ENCODE measurements at places on chromosomes 12 and 14. TPM values are rescaled to one million over a fixed set of nuclear protein-coding genes. Genes with fewer than 3 reads are reported as not detected.

GRCh38 chr12:104828015-104828414 is 130.1 kb downstream of the SLC41A2 start:
- no peak for ATAC-seq

DNA sequence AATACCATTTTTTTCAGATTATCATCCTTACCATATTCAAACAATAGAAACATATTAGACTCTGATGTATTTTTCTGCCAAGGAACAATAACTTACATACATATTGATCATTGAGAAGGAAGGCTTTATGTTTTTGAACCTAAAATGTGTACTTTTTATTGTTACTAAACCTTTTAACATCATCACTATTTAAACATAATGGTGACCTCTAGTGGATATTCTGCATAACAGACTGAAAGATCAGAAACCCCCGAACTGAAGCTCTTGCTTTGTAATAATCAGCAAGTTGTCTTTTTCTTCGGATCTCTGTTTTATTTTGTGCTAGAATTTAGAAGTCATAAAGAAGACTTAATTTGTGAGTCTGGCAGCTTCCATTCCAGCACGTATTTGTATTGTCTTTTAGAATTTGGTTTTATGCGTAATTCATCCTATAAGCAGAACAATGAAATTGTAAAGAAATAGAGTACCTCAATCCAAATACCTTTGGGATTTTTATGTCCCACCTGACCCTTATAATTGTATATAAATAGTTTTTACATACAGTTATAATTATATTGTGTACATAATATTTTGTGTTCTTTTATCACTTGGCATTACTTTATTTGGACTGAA is 125.9 kb upstream of the ATF1 start:
- ATAC-seq = no peak

DNA sequence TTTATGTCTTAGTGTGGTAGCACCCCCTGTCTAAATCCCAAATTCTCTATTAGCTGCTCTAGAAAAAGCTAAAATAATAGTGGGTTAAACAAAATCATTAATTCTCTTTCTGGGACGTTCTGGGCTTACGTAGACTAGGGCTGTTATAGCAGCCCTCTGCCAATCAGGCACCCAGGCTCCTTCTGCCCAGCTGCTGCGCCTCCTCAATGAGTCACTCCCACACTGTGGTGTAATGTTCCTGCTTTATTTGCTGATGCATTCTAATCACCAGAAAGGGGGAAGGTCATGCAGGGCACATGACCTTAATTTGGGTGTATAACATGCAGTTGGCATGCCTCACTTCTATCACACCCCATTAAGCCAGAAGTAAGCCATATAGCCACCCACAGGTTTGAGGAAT is 294.5 kb downstream of the GALC start:
- ATAC-seq = no peak

- no peak for ATAC-seq
These were observed 43.0 kb upstream of the GNPNAT1 start for GRCh38 chr14:52834440-52834842.

GRCh38 chr14:60723116-60723906 is 840 bp downstream of the SIX4 start:
- peak; percentile 32 for ATAC-seq

DNA sequence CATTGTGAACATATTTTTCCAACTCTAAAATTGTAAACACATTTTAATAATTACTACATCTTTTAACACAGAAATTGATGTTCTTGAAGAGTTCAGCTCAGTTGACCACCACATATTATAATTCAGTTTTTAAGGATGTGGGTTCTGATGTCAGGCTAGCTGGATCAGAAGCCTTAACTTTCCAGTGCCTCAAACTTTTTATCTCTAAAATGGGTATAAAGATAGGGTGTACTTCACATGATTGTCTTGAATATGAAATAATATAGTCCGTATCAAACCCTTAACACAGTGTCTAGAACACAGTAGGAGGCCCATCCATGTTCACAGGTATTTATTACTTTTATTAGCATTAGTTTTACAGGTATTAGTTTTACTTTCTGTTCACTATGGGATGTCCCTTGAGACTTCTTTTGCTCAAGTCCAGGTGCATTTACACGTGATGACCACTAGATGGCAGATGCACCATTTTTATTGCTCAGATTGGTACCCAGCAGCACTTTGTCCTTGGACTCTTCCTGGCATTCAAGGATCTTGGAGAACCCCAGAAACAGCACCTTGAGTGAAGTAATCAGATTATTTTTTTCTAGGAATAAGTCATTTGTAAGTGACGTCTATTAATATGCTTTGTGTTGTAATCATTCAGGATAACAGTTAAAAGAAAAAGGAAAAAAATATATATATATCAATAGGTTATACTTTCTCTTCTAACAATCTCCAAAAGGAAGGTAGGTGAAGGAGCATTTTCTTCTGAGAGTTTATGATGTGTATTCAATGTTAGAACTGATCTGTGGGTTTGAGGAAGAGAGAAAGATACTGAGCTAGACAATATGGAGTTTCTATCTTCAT is 580.2 kb downstream of the ETNK1 start:
- ATAC-seq = no peak

GRCh38 chr14:91350813-91351511 is 66.7 kb downstream of the CCDC88C start:
- no peak for ATAC-seq

DNA sequence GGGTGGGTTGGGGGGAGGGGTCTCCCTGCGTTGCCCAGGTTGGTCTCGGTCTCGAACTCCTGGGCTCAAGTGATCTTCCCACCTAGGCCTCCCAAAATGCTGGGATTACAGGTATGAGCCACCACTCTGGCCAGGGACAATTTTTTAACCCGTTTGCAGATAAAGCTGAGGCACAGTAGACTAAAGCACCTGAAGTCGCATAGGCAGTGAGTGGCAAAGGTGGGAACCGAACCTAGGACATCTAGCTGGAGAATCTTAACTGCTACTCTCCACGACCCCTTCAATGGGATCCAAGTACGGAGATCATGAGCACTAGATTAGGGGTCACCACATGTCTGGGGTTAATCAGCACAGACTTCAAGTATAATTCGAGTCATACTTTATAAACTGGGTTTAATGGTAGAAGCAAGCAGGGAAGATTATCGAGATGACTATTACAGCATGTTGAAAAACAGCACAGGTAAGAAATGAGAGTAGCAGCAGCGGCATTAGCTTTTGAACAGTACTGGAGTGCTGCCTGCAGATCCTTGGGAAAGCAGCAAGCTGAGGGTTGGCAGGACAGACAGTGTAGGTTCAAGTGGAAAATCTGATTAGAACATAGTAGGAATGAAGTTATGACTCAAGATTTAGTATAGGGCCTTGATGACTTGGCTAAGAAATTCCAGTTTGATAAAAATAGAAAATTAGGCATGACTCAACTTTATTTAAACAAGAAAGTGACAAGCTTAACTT is 23.9 kb downstream of the NID2 start:
- peak; percentile 82 for ATAC-seq

- ATAC-seq = peak; percentile 7
These were observed 28.7 kb downstream of the SMUG1 start for GRCh38 chr12:54160089-54160488.

DNA sequence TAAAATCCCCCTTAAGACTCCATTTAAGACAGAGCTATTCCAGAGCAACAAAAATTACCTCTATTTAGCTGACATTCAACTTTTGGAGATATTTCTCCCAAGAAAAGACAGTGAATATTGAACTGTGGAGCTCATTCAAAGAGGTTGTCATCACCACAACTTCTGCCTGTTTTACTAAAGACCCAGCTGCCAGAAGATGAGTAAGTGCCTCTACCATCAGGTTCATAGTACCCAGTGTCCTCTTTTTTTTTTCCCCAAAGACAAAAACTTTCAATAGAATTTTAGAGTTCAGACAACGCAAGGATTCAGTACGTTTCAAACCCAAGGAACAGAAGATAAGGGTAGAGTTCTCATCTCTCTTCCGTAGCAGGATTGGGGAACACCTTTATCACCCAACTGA is 461.3 kb downstream of the BCAT1 start:
- no peak for ATAC-seq

DNA sequence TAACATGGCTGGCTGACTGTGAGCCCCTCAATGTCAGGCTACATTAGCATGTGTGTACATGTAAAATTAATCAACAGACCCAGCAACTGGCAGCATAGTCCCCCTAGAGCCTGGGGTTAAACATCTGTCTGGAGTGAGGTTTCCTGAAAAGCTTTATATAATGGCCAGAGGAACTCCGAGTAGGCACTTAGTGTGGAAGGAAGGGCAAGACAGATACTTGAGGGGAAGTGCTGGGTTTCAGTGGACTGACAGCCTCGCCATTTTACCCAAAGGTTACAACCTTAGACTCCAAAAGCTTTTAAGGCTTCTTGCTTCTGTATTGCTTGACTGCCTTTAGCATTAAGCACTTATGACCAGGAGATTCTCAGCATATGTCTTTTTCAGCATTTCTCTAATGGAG is 430.8 kb downstream of the FLRT2 start:
- no peak for ATAC-seq

GRCh38 chr12:49636979-49637755 is 13.8 kb downstream of the PRPF40B start:
- peak; percentile 81 for ATAC-seq

DNA sequence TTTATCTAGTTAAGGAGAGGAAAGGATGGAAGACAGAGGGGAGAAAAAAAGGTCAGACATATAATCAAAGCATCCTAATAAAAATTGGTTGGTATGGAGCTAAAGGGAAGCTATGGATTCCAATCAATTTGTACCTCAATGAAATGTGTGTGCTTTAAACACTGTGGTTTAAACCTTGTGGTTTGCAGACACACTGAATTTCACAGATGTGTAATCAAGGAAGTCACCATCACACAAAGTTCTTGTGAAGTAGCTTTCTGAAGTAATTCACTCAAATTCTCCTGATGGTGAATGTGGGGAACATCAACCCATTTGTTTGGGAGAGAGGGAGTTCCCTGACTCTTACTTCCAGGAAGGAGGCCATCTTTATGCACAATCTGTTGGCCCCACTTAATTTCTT is 243.3 kb upstream of the KRR1 start:
- ATAC-seq = no peak

- ATAC-seq = no peak
These were observed 1.1 kb downstream of the LRP6 start for GRCh38 chr12:12265571-12266388.

DNA sequence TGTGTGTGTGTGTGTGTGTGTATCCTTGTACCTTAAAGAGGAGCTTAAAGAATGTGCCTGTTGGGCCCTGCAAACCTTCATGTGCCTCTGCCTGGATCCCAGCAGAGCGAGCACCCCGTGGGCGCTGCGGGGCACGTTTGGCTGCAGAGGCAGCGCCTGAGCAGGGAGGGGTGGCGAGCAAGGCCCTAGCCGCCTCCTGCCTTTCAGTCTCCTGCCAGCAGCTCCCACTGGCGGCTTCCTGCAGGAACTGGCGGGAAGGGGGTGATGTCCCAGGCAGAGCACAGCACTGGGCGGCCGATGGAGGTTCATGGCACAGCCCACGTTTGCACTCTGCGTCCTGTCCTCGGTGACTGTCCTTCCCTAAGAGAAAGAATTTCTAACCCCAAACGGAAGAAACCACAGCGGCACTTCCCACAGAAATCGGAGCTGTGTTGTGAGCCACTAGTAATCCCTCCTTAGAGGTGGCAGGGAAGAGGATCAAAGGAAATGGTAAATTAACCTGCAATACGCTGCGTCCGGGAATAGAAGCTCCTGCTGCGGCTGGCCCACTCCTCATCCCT is 19.8 kb downstream of the ZBTB42 start:
- peak; percentile 20 for ATAC-seq

- no peak for ATAC-seq
These were observed 4.8 kb downstream of the MYH7 start for GRCh38 chr14:23430723-23431085.

- ATAC-seq = peak; percentile 63
These were observed 145.6 kb upstream of the NCOR2 start for GRCh38 chr12:124713041-124713435.

DNA sequence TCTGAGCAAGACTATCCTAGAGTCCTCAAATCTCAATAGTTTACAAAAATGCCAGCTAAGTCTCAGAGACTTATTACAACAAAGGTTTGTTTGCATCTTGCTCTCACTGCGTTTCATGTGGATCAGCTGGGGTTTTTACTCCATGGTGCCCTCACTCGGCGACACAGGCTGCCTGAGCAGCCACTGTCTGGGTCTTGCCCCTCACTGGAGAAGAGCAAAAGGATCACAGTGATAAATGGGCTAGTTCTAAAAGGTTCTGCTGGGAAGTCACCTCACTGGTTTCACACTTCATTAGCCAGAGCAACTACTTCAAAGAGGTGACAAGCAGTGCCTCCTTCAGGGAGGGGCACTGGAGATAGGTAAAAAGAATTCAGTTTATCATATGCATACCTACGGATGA is 392.0 kb downstream of the RPL10L start:
- no peak for ATAC-seq

- ATAC-seq = no peak
These were observed 336.0 kb upstream of the SOX5 start for GRCh38 chr12:24285448-24285847.

GRCh38 chr12:27826076-27826475 is 46.0 kb upstream of the MANSC4 start:
- no peak for ATAC-seq

- no peak for ATAC-seq
These were observed 1206.0 kb upstream of the TMEM132C start for GRCh38 chr12:127060933-127061332.

DNA sequence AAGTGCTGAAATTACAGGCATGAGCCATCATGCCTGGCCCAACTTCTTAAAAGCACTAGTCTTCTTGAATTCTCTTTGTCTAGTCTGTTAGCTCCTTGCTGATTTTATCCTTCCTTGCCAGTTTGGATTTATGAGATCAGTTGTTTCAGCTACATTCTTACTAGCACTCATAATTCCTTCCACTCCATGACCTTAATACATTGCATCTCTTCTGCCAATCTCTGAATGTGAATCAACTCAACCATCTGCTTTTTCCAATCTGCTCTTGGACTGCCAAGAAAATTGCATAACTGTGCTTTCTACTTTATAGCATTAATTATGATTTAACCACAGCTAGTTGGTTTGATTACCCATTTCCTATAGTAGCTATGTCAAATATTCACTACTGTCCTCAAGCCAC is 14.9 kb upstream of the HEATR5A start:
- peak; percentile 61 for ATAC-seq

DNA sequence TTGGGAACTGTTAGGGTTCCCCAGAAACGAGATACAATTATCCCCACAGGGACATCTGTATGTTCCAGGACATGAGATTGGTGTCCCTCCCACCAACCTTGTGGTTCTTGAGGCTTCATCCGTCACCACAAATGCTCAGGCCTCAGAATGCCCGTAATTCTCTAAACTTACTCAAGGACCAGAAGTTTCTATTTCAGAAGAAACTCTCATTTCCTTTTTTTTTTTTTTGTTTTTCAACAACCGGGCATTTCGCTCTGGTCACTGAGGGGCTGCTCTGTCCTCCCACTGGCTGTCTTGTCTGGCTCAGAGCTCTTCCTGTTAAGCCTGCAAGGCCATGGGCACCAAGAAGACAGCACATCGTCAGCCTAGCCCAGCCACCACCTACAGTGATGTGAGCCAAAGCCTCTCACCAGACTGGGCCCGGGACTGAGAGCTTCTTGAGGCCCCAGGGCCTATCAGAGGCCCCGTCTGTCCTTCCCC is 36.2 kb downstream of the VDR start:
- ATAC-seq = no peak

- ATAC-seq = no peak
These were observed 26.4 kb downstream of the SFSWAP start for GRCh38 chr12:131737150-131737827.

Gene KRT5
- 4.6 TPM for total RNA-seq

Gene DDN
- total RNA-seq = not detected

Gene ARHGEF25
- 140 TPM for total RNA-seq

Gene BIN2
- 5.4 TPM for total RNA-seq

Gene MYH7
- total RNA-seq = not detected

Gene EPYC
- not detected for total RNA-seq

Gene CLEC14A
- total RNA-seq = 26.3 TPM

Gene AQP5
- not detected for total RNA-seq

Gene TSPAN8
- total RNA-seq = 0.81 TPM

Gene TAS2R8
- not detected for total RNA-seq

Gene STXBP6
- total RNA-seq = 55.7 TPM
